ENCODE measurements at places on chromosomes 2 and 18.

DNA sequence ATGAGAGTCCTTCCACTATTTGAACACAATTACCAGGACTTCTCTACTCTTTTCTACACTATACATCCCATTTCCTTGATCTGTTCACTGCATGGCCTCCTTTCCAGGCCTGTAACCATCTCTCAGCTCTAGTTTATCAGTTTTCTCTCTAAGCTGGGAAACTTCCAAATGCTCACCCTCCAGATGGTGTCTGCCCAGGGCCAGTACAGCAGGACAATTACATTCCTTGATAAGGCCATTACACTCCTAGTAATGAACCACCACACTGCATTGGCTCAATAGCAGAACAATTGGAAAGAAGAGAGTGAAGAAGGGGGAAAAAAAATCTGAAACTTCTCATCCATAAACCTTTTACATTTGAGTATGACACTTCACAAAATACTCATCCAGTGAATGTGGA, 359.1 kb downstream of the ALK start:
- H3K36me3 ChIP-seq: no peaks in the 10 kb centered on the region
- DNase-seq: no peak
- H3K27me3 ChIP-seq: peaks cover 4% of the 10 kb centered on the region

DNA sequence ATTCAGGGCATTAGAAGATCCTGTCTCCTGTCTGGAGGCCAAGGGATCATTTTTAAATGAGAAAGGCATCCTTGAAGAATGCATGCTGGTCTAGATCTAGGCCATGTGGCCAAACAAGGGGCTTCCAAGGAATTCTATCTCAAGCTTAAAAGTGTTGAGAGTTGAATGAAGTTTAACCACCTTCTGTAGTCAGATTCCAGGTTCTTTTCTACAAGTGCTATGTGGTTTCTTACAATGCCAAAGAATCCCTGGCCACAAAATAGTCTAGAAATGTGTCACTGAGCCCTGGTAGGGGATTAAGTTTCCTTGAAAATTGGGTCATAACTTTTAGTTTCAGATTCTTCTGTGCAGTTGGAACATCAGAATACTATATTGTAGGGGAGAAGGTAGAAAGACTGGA, 640.7 kb upstream of the ACVR2A start:
- no peak overlapping the region for H3K4me3 ChIP-seq
- no peak for DNase-seq
- H3K4me1 ChIP-seq: no peaks in the 10 kb centered on the region
- H3K27ac ChIP-seq: no peak overlapping the region
- peaks cover 2% of the 10 kb centered on the region for H3K36me3 ChIP-seq

- peaks cover 11% of the 10 kb centered on the region for H3K4me1 ChIP-seq
- DNase-seq: no peak
- H3K27me3 ChIP-seq: peaks cover 2% of the 10 kb centered on the region
These were observed 535.5 kb upstream of the ID2 start for GRCh38 chr2:8146132-8147005.

- no peaks in the 10 kb centered on the region for H3K36me3 ChIP-seq
- no peak for DNase-seq
- H3K27me3 ChIP-seq: no peaks in the 10 kb centered on the region
These were observed 561.2 kb downstream of the METTL4 start for GRCh38 chr18:2009942-2010697.

DNA sequence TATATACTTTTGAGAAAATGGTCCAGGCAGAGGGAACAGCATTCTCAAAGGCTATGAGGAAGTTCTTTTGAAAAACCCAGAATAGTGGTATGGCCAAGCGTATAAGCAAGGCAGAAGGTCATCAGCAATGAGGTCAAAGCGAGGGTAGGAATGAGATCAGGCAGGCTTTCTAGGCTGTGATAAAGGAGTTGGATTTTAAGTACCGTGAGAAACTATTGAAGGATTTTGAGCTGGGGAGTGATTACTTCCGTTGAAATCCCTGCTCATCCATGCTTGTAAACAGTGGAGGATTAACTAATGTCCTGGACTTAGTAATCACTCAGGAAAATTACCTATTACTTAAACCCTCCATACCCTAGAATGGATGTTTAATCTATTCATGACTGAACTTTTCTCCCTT, 50.2 kb downstream of the EMILIN2 start:
- H3K36me3 ChIP-seq: peaks cover 9% of the 10 kb centered on the region
- no peaks in the 10 kb centered on the region for H3K27me3 ChIP-seq
- H3K4me3 ChIP-seq: no peak overlapping the region

DNA sequence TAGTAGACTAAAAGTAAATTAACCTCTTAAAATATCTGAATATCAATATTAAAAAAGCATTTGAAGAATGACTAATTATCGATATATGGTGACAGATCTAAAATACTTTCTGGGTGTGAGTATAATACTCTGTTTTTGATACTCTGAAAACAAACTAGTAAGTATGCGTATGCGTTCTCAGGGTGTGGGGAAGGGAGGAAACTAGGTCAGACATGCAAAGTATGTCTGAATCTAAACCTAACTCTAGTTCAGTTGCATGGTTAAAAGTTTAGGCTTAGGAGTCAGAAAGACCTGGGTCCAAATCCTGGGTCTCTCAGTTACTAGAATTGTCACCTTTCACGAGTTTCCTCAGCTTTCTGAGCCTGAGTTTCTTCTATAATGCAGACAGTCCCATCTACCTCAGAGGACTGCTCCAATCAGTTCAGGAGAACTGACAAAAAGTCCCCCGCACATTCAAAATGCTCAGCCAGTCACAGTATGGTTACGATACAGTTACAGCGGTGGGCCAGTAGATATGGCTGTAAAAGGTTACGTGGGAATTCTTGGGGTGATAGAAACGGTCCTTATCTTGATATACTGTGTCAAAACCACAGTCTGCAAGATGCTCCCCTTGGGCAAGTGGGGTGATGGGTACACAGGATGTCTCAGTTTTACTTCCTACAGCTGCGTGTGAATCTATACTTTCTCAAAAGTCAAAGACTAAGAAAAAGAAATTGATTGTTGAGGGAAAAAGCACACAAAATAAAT, 29.2 kb downstream of the UNC50 start:
- peak; percentile 84 for DNase-seq
- peaks cover 32% of the 10 kb centered on the region for H3K4me1 ChIP-seq
- H3K4me3 ChIP-seq: peak overlapping the region; percentile 64
- H3K27me3 ChIP-seq: no peaks in the 10 kb centered on the region

- H3K27ac ChIP-seq: no peak overlapping the region
- DNase-seq: no peak
- H3K4me3 ChIP-seq: no peak overlapping the region
- H3K4me1 ChIP-seq: no peaks in the 10 kb centered on the region
- no peaks in the 10 kb centered on the region for H3K36me3 ChIP-seq
- peaks cover 9% of the 10 kb centered on the region for H3K27me3 ChIP-seq
These were observed 160.7 kb upstream of the HDAC4 start for GRCh38 chr2:239561446-239562001.

DNA sequence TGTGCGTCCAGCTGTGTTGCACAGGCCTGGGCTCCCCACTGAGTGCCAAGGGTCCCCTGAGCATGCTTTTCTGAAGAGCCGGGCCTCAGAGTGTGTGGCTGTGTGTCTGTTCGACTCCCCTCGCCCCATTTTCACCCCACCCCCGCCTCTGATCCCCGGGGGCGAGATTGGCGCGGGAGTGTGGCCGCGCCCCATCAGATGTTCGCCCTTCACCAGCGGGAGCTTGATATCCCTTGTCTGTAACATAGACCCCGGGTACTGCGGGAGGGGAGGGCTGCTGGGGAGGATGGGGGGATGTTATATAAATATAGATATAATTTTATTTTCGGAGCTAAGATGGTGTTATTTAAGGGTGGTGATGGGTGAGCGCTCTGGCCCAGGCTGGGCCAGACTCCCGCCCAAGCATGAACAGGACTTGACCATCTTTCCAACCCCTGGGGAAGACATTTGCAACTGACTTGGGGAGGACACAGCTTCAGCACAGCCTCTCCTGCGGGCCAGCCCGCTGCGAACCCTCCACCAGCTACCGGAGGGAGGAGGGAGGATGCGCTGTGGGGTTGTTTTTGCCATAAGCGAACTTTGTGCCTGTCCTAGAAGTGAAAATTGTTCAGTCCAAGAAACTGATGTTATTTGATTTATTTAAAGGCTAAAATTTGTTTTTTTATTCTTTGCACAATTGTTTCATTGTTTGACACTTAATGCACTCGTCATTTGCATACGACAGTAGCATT, 1.5 kb downstream of the RHOB start:
- peaks cover 60% of the 10 kb centered on the region for H3K27me3 ChIP-seq
- no peak for DNase-seq

- no peaks in the 10 kb centered on the region for H3K36me3 ChIP-seq
- H3K27ac ChIP-seq: no peak overlapping the region
- peaks cover 8% of the 10 kb centered on the region for H3K4me1 ChIP-seq
- peak; percentile 86 for DNase-seq
- no peak overlapping the region for H3K4me3 ChIP-seq
These were observed 41.1 kb downstream of the NHEJ1 start for GRCh38 chr2:219119422-219120043.

DNA sequence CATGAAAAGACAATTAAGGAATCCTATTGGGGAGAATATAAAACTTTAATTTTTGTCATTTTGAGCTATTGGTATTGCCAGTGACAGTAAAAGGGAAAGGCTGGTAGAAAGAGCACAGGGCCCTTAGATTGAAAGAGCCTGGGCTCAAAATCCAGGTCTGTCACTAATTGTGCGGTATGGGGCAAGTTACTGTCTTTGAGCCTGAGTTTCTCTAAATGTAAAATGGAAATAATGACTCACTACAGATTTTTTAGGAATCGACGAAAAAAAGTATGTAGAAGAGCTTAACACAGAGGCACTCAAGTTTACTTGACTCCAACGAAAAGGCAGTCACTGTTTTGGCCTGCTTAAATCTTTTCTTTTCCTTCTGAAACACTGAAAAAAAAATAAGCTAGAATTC, 7.0 kb downstream of the NDUFV2 start:
- peak overlapping the region; percentile 81 for H3K27ac ChIP-seq
- H3K4me1 ChIP-seq: peaks cover 66% of the 10 kb centered on the region
- H3K4me3 ChIP-seq: peak overlapping the region; percentile 58
- no peak for DNase-seq

GRCh38 chr2:217756375-217757107, 246.3 kb downstream of the TNS1 start:
- peak; percentile 89 for DNase-seq
- peak overlapping the region; percentile 45 for H3K4me3 ChIP-seq
- peaks cover 21% of the 10 kb centered on the region for H3K4me1 ChIP-seq
- H3K36me3 ChIP-seq: no peaks in the 10 kb centered on the region
- peak overlapping the region; percentile 83 for H3K27ac ChIP-seq

DNA sequence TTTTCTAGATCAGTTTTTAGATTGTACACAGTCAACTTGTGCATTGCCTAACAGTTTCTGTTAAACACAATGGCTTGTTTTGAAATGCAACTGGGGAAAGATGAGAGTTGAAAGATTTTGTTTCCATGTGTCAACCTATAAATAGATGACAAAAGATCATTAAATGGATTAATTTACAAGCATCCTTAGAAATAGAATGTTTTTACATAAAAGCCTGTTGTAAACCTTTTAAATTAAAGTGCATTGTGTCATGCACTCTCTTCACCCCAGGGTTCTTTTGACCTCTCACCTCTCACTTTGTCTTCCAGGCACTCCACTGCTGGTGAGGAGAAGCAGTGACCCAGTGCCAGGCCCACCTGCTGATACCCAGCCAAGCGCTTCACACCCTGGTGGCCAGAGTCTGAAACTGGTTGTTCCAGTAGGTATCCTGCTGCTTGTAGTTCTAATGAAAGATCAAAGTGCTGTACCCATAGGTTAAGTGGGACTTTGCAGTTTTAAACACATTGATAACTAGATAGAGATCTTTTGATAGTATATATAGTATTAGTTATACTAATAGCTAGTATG, 502.1 kb downstream of the PARD3B start:
- no peaks in the 10 kb centered on the region for H3K4me1 ChIP-seq
- no peak overlapping the region for H3K4me3 ChIP-seq
- H3K36me3 ChIP-seq: peaks cover 10% of the 10 kb centered on the region
- no peak overlapping the region for H3K27ac ChIP-seq
- H3K27me3 ChIP-seq: no peaks in the 10 kb centered on the region
- DNase-seq: peak; percentile 49

DNA sequence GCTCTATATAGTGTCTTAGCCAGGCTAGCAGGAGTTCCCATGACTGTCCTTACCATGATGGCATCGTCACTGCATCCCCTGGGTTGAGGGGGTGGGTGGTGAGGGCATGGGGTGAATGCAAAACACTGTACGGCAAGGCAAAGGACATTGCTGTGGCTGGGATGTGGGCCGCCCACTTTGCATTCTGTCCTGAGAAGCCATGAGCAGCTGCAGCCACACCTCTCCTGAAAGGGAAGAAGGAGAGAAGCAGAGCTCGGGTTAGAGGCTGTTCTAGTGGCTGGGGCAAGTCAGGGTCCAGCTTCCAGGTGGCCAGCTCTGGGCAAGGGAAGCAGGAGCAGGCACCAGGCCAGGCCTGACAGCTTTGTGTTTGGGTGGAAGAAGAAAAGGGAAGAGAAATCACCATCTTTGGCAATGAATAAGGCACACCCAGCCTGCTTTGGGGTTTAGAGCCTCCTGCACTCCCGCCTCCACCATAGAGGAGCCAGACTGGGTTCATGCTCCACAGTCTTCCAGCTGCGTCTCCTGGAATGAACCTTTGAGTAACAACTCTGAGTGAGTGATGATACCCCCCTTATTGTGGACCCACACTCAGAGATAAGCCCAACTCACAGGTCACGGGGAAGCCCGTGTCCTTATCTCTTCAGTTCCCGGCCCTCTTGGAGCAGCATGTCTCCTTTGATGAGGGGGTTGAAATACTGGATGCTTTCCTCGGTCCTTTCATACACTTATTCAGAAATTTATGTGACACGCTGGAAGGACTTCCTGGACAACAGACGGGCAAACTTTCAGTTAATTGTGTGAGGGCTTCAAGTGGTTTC, 63.4 kb downstream of the INPP4A start:
- H3K4me3 ChIP-seq: peak overlapping the region; percentile 73
- H3K36me3 ChIP-seq: peaks cover 24% of the 10 kb centered on the region
- peaks cover 74% of the 10 kb centered on the region for H3K4me1 ChIP-seq
- peak overlapping the region; percentile 91 for H3K27ac ChIP-seq

DNA sequence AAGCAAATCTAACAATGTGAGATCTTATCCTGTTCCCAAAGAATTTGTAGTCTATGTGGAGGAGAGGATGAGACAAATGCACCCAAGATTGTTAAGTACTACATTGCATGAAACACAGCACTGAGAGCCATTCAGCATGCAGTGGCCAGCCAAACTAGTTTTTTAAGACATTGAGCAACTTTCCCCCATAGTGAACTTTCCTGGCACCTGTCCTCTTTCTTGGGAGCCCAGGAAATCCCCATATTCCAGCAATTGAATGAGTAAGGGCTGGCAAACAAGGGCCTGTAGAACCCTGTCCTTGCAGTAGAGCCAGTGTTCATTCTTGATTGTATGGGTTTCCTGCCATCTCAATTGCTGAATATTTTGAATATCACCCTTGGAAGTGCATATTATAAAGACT, 58.8 kb upstream of the FIGN start:
- H3K4me1 ChIP-seq: no peaks in the 10 kb centered on the region
- H3K36me3 ChIP-seq: no peaks in the 10 kb centered on the region
- no peak overlapping the region for H3K27ac ChIP-seq
- H3K4me3 ChIP-seq: no peak overlapping the region
- no peak for DNase-seq

- H3K27ac ChIP-seq: no peak overlapping the region
- no peaks in the 10 kb centered on the region for H3K27me3 ChIP-seq
- no peaks in the 10 kb centered on the region for H3K36me3 ChIP-seq
- no peak for DNase-seq
- no peak overlapping the region for H3K4me3 ChIP-seq
These were observed 133.9 kb upstream of the CDH20 start for GRCh38 chr18:61199171-61199848.

- H3K27me3 ChIP-seq: peaks cover 5% of the 10 kb centered on the region
- no peak overlapping the region for H3K4me3 ChIP-seq
- no peak overlapping the region for H3K27ac ChIP-seq
- no peaks in the 10 kb centered on the region for H3K4me1 ChIP-seq
These were observed 170.2 kb downstream of the TPGS2 start for GRCh38 chr18:36658611-36659010.

Measured in activated CD4-positive, alpha-beta T cell treated with anti-CD3 and anti-CD28 coated beads, Interleukin-2, amount 10 ng/mL, durations not matched to agents 24 days and 14 days (primary cell).